ENCODE measurements at places on chromosomes 3 and 15. TPM values are rescaled to one million over a fixed set of nuclear protein-coding genes. Genes with fewer than 3 reads are reported as not detected.

DNA sequence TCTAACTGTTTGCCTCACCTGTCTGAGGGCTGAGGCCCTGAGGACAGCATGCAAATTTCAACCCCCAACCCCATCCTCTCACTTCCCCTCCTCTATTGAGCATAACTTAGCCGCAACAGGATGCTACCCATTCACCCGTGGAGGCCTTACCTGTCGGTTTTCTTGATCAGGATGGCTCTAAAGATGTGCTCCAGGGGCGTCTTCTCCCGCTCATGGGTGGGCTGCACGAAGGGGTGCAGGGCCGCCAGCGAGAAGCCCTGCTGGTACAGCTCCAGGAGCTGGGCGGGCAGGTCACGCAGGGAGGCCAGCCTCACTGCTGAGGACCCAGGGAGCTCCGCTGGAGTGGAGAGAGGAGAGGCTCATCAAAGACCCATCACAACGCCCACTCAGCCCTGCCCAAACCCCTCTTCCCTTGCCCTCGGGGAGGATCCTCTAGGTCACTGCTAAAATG lies 79.8 kb downstream of the RFTN1 start:
- DNase-seq: no peak

GRCh38 chr15:64841344-64842095 lies at the start of gene PLEKHO2:
PLEKHO2 (plus strand) TSS chr15:64841915; CDS start chr15:64842017, 102 bp downstream.
- peak; percentile 84 for DNase-seq

DNA sequence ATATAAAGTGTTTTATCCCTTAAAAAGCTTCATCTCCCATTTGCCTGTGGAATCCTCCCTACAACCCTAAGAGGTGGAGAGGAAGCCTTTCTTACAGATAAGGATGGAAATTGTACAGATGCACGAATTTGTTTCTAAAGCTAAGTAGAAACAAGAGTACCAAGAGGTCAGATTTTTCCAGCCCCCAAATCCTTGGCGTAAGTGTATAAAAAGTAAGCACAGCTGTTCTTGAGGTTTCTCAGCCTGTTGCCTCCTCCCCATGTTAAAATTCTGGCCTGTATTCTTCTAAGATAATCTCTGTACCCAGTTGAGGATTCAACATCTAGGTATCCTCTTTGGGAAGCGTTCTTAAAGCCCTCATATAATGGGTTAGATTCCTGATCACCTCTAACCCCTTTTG lies 34.9 kb downstream of the RAB7A start:
- no peak for DNase-seq

DNA sequence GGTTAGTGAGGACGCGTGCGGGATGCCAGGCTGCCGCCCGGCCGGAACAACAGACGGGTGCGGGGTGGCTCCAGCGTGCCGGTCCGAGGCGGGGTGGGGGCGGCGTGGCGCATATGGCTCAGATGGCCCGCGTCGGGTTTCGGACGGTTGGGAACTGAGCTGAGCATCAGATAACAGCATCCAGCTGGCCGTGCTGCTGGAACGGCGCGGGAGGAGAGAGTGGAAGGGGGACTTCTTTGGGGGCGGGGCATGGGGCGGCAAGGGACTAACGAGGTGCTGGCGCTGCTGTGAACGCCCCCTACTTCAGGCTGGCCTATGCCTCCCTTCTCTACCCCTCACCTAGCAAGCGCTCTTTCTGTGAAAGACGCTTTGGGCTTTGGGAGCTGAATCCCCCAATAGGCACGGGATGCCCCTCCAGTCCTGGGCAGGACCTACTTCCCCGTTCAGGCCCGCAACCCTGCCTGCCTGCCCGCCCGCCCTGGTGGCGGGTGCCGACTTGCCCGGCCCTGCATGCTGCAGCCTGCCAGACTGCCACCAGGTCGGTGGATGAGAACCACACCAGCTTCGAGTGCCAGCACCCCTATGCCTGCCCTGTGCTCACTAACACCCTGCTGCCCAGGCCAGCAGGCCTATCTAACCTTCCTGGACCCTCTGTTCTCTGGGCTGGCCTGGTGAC lies 542 bp downstream of the INKA1 start:
- DNase-seq: no peak

- DNase-seq: no peak
Measured at GRCh38 chr15:62867844-62868243, 174.7 kb upstream of the TPM1 start.

- no peak for DNase-seq
Measured at GRCh38 chr15:48281674-48282073, 49.6 kb upstream of the DUT start.

DNA sequence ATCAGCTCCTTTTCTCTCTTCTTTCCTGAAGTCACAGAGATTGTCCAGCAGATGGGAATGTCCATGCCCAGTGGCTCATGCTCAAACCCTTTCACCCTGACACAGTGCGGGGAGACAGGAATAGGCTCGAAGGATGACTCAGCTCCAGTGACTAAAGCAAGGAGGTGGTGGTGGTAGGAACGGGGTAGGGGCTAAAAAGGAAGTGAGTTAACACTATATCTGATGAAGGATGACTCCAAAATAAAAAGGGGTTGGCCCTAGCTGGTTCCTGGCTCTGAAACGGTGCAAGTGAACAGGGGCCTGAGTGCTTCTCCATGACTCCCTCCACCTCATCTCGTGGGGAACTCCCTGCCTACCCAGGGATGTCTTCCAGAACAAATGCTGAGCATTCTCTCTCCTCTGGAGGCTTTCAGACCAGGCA lies 167.4 kb upstream of the LPP start:
- no peak for DNase-seq

Gene KNG1
- total RNA-seq: not detected

Gene PTX3
- total RNA-seq: 158 TPM

Gene TUSC7
- total RNA-seq: not detected

Gene ARNT2
- total RNA-seq: 3.6 TPM

Gene IQCH
- total RNA-seq: 1.1 TPM

Gene TBC1D21
- not detected for total RNA-seq

Gene ACTC1
- 5.5 TPM for total RNA-seq

Gene WWTR1
- total RNA-seq: 77.0 TPM

Gene RBM5
- total RNA-seq: 308 TPM

All from omental fat pad (tissue), 4 donors.